ENCODE measurements at places on chromosomes 2 and 18.

- no peak for DNase-seq
Observed at GRCh38 chr2:9375857-9376428, 47.4 kb downstream of the ITGB1BP1 start.

- no peak for DNase-seq
Observed at GRCh38 chr2:118667348-118667747, 180.1 kb downstream of the EN1 start.

GRCh38 chr2:152175012-152175367, 573 bp downstream of the STAM2 start:
- DNase-seq: peak; percentile 16

DNA sequence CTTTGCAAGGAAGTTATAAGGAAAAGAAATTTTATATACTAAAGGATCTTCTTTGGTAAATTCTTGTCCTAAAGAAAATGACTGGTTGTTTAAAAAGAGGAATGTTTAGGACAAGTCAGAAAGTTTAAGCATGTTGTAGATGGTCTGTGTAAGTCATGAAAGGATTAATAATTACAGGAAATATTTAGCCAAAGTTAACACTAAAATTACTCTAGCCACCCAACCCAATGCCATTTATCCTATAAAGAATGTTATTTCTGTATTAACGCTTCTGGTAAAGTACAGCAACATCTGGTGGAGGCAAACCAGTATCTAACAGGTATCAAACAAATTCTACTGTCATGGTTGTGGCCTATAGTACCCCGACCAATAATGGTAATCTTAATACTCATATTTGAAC, 546.9 kb upstream of the PKDCC start:
- no peak for DNase-seq

GRCh38 chr2:215657844-215658243, 222.0 kb upstream of the FN1 start:
- no peak for DNase-seq

DNA sequence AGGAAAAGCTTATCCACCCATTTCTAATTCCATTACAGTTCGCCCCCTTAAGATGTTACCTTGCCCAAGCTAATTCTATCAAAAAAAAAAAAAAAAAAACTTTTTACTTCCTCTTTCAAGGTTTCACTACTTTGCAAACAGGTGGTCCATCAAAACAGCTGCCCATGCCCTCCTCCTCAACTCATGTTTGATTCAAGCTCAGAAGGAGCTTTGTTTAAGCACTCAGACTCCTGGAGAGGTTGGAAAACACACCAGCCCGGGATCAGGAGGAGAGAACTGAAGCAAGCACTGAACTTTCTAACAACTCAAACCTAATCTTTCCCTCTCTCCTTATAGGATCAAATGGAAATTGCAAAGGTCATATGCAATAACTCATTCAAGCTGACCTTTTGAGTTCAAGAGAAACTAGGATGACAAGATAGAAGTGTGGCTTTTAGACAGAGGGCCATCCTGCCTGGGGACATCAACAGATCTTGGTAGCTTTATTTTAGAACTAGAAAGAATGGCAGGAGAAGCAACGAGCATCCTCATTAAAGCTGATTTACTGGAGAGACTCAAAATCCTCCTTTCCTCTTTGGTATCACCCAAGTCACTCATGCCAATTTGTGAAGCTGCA, 28.3 kb upstream of the FZD7 start:
- DNase-seq: no peak

DNA sequence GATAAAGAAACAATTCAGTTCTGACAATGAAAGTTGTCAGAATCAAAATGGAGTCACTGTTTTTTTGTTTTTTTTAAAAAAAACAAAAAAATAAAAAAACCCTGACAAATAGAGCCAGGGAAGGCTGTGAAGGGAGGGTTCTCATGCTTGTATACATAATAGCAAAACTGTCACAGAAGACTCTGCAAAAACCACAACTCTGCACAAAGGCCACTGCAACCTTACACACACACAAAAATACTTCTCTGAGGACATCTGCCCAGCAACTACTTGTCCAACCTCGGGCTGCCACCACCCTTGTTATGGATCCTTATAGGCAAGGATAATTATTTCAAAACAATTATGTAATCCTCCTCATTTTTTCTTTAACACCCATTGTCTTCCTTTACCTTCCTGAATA, 41.9 kb upstream of the C2orf66 start:
- DNase-seq: no peak

GRCh38 chr2:38163006-38163405, 87.1 kb upstream of the CYP1B1 start:
- no peak for DNase-seq

- DNase-seq: no peak
Observed at GRCh38 chr2:36570416-36570815, 27.6 kb downstream of the FEZ2 start.

- no peak for DNase-seq
Observed at GRCh38 chr2:43459446-43460173, 136.2 kb downstream of the THADA start.

GRCh38 chr2:105143467-105144151, 97.9 kb upstream of the GPR45 start:
- peak; percentile 63 for DNase-seq

DNA sequence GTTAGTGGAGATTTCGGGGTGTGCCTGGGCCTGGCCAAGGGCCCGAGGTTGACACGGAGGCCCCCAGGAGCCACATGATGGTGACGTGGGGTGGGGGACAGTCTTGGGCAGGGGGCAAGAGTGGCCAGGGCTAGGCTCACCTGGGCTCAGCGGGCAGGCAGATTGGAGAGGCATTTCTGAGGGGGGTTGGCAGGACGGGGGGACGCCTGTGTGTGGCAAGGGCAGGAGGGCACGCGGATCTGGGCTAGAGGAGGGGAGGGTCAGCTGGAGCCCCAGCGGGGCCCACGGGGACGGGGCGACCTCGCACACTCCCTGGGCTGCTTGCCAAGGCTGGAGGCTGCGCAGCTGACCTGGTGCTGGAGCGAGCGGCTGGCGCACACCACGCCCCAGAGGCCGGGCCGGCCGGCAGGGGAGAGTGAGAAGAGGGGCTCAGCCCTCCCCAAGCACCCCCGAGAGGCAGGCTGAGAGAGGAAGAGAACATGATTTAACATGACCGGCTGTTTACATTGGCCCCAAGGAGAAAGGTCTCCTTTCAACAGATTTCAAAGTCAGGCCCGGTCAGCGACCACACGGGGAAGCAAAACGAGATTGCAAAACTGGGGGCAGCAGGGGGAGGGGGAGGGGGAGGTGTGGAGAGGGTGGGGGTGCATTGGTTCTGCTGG, 38.0 kb upstream of the SNED1 start:
- no peak for DNase-seq

GRCh38 chr2:66575625-66576310, 140.8 kb downstream of the MEIS1 start:
- DNase-seq: peak; percentile 22

DNA sequence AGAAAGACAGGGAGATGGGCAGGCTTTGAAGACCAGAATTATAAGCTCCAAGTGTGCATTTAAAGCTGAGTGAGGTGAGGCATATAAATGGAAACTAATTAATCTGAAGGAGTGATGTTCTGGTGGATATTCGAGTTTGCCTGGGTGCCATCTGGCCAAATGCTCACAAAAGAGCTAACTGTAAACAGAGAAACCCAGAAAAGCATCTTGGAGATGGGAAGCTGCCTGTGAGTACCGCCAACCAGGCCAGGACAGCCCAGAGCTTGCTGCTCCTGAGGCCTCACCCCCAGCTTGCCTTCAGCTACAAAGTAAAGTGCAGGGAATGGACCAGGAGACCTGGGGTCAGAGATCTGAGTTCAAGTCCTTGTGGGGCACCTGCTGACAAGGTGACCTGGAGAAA, 446.1 kb upstream of the MYT1L start:
- no peak for DNase-seq

All from head of caudate nucleus (tissue), 42 donors.